Activated naive CD4-positive, alpha-beta T cell (primary cell): ENCODE measurements at places on chromosomes 12 and 14.

DNA sequence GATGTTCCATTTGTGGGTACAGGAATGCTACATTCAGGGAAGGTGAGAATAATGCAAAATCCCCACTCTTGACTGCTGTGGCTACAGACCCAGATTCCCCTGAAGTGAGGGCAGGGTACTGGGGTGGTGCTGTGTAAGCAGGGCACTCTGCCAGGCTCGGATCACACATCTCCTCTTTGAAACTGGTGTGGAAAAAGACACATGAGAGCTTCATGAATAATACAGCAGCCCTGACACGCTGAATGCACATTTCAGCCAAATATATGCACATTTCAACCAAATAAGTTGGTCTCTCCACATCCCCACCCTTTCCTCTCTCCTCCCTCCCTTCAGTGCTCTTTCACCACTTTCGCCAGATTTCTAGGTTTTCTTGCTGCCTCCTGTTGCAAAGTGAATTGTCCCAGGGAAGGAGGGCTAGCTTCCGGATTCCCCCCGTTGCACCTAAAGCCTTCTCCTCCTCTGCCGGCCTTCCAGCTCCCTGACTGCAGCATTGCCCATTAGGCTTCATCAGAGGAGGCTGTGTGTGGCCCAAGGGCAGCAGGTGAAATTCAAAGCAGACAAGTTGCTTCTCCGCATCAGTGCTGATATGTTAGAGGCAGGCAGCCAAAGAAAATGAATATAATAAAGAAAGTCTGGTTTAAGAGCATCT is 118.2 kb upstream of the TMCC3 start:
- no peak for DNase-seq

- DNase-seq: no peak
Observed at GRCh38 chr14:65334765-65335410, 77.6 kb upstream of the FUT8 start.

DNA sequence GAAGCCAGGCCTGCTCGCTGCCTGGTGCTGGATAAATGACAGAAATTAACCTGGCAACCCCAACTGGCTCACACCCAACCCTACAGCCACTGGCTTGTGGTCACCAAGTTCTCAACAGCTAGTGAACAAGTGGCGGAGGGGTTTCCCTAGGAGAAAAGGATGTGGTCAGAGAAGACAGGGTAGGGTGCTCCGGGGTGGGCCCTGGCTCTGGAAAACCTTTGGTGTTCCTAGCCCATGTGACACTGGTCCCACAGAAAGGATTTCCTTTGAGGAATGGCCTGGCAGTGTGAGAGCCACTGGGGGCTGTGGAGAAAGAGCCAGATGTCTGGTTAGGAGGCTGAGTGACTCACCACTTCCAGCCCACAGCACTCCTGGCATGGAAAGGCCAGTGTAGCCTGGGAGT is 8.7 kb downstream of the SYNE3 start:
- DNase-seq: no peak

DNA sequence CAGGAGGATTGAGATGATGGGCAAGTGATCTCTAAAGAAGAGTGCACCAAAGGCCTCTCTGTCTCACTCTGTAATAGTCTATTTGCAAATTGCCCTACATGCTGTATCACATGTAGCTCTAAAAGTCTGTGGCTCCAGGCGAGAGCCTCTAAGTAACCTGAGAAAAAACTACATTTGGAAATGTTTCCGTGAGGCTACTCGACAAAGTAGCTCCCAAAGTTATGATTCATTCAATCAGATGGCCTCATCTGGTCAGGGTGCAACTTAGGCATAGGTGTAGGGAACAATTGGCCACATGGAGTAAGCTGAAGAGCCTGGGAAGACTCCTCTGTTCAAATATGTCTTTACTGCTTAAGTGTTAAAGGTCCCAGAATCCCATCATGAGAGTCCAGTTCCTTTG is 155.4 kb upstream of the PLEKHG7 start:
- DNase-seq: no peak

GRCh38 chr14:77347751-77348150 is 26.9 kb downstream of the GSTZ1 start:
- no peak for DNase-seq

DNA sequence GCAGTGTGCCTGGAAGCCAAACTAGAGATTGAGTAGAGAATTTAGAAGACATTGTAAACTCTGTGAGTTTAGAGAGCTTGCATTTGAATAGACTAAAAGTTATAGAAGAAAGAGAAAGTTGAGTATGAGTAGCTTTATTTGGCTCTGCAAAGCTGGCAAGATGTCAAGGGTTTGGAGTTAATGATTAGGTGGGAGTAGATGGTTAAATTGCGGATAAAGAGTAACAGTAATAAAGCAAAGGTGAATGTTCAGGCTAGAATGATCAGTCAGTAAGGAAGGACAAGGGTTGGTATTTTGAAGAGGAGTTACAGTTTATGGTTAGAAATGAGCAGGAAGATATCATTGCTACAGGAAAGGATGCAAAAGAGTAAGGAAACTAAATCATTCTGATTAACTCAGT is 5.2 kb downstream of the PPM1A start:
- no peak for DNase-seq

DNA sequence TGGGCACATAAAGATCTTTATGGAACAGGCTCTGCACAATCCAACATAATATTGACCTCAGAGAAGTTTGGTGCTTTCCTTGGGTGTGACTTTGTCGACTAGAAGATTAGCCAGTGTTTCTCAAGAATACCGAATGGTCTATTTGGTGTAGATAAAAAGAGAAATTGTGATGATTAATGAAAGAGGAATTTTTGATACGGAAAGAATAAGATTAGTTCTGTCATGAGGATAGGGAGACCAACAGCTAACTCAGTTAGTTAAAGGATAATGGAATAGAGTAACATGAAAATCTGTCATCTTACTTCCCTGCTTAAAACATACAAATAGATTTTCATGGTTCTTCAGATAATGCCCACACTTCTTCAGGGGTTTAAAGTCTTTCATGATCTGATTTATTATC is 24.2 kb downstream of the PTPRO start:
- DNase-seq: no peak

GRCh38 chr12:121778567-121779421 is 14.7 kb downstream of the RHOF start:
- no peak for DNase-seq

DNA sequence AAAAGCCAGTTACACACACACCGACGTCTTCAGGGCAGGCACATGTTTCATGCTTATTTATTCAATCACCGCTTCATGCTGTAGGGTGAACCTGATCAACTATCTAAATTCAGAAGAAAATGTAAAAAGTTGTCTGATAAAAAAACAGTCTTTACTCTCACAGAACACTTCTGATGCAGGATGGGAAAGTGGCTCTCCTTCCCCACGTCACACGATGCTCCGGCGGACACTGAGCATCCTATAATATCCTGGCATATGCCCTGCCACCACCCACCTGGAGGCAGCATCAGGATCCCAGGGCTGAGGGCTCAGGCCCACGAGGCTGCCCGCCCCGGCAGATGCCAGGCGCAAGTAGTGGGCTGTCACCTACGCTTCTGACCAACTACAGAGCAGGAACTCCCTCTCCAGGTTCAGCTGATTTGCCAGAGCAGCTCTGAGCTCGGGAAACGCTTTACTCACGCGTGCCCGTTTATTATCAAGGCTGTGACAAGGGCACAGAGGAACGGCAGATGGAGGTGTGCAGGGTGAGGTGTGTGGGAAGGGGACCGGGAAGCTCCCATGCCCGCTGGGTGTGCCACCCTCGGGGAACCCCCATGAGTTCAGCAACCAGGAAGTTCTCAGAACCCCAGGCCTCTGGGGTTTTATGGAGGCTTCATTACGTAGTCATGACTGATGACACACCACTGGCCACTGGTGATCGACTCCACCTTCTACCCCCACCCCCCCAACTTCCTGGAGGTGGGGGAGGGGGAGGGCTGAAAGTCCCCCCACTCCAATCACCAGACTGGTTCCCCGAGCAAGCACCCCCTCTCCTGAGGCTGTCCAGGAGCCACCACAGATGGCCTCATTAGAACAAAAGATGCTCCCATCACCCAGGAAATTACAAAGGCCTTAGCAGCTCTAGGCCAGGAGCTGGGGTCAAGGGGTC is 32.1 kb downstream of the SLC15A4 start:
- DNase-seq: no peak

- no peak for DNase-seq
Observed at GRCh38 chr14:91232603-91233002, 11.9 kb downstream of the GPR68 start.

DNA sequence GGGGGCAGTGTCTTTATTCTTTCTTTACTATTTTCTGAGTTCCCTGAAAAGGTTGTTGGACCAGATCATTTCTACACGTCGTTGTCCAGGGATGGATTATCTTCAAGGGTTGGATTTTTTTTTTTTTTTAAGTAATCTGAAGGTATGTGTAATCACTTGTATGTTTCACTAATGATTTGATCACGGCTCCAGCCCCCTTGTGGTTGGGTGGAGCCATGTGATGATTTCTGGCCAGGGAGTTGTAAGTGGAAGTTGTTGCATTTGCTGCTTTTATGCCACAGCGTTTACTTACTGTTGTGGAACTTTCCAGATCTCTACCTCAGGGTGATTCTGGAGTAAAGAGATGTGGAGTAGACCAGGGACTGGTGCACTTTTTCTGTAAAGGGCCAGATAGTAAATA is 390.3 kb downstream of the AACS start:
- no peak for DNase-seq

GRCh38 chr14:65255029-65255545 is 152.8 kb upstream of the MAX start:
- no peak for DNase-seq

DNA sequence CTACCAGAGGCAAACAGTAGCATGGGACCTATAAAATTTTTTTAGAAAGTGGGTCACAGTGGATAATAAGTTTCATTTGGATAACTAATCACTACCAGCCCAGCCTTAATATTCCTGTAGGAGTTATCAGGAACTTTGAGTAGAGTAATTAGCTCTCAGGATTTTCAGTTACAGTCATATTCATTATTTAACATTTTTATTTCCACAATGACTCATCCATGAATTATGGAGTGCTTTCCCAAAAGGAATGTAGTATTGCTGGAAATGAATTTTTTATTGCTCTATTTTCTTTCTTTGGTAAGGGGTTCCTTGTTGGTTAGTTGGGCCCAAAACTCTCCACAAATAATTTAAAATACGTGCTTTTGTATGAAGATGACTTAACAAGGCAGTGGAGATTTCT is 53.7 kb downstream of the ERC1 start:
- DNase-seq: no peak

GRCh38 chr12:124305776-124306685 is 11.1 kb downstream of the RFLNA start:
- no peak for DNase-seq

DNA sequence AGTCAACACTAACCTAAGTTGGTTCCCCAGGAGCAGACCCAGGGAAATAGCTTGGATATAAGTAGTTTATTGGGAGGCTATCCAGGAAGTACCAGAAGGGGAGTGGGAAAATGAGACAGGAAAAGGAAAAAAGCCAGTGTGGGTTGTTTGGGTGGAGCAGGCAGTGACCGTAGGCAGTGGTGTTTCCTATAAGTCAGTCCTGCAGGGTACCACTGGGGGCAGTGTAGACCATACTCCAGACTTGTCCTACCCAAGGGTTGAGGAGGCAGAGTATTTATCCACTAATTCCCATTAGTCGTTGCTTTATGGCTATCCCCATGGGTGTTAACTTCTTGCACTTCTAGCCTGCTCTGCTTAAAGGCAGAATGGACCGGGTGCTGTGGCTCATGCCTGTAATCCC is 6.4 kb upstream of the CCDC60 start:
- DNase-seq: no peak

GRCh38 chr12:102811110-102811737 is 105.8 kb downstream of the PAH start:
- no peak for DNase-seq

GRCh38 chr14:30854492-30854891 is 19.9 kb upstream of the COCH start:
- DNase-seq: no peak

GRCh38 chr12:3140284-3140683 is 63.1 kb downstream of the TSPAN9 start:
- no peak for DNase-seq

- DNase-seq: no peak
Observed at GRCh38 chr14:97523936-97524335, 726.8 kb downstream of the VRK1 start.

DNA sequence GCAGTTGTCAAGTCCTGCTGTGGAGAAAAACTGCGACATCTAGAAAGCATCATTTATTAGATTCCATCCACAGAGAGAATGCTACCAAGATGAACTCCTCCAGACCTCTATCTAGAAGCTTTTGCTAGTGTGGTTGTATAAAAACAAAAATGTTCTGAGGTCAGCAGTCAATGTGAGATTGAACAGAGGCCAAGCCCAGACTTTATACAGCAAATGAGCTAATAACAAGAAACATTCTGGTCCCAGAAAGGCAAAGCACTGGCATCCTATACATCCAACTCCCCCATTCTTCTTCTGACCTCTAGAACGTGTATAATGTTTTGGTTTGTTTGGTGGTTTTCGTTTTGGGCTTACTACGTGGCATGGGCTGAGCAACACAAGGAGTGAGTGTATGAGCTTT is 26.7 kb upstream of the RIN3 start:
- DNase-seq: no peak

DNA sequence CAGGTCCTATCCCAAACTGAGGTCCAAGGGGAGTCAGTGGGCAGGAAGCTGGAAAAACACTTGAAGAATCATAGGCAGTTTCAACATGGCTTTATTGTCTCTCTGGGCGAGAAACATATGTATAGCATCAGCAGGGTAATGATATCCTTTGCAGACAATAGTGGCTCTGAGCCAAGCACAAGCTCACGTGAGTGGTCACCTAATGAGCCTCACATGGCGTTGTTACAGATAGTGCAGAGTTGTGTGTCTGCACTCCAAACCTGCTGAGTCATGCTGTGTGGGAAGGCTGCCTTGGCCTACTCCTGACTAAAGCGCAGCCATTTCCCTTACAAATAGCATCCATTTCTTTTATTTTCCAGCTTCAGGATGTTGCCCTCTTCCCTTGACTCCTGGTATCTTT is 105.2 kb upstream of the SYT1 start:
- no peak for DNase-seq

- DNase-seq: no peak
Observed at GRCh38 chr12:113684053-113684907, 212.6 kb upstream of the LHX5 start.

- no peak for DNase-seq
Observed at GRCh38 chr12:39405580-39405979, 37.3 kb downstream of the KIF21A start.

- no peak for DNase-seq
Observed at GRCh38 chr12:96206936-96207662, 12.9 kb downstream of the ELK3 start.

GRCh38 chr14:74653386-74654138 is 41.5 kb upstream of the LTBP2 start:
- no peak for DNase-seq

DNA sequence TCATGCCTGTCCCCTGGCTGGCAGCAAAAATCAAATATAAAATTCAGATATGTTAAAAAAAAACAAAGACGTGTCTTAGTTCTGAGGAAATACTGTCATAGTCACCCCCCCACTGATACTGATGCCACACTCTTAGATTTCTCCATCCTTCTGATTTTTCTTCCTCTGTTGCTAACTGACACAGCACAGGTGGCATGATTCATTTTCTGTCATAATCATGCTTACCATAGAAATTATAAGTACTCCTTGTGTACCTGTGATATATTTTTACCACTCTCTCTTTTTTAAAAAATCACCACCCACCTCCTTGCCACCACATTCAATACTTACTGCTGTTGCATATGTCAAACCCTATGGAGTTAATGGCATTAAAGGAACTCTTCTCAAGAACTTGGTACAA is 209.2 kb downstream of the PPM1H start:
- no peak for DNase-seq

- DNase-seq: peak; percentile 68
Observed at GRCh38 chr14:92680781-92681650, 67.4 kb downstream of the LGMN start.

- no peak for DNase-seq
Observed at GRCh38 chr12:121214855-121215745, 5.2 kb downstream of the P2RX4 start.
